ENCODE measurements at places on chromosomes 11 and 22.
A peak's percentile ranks its signal among the peaks of the same experiment; 100 is the strongest.

DNA sequence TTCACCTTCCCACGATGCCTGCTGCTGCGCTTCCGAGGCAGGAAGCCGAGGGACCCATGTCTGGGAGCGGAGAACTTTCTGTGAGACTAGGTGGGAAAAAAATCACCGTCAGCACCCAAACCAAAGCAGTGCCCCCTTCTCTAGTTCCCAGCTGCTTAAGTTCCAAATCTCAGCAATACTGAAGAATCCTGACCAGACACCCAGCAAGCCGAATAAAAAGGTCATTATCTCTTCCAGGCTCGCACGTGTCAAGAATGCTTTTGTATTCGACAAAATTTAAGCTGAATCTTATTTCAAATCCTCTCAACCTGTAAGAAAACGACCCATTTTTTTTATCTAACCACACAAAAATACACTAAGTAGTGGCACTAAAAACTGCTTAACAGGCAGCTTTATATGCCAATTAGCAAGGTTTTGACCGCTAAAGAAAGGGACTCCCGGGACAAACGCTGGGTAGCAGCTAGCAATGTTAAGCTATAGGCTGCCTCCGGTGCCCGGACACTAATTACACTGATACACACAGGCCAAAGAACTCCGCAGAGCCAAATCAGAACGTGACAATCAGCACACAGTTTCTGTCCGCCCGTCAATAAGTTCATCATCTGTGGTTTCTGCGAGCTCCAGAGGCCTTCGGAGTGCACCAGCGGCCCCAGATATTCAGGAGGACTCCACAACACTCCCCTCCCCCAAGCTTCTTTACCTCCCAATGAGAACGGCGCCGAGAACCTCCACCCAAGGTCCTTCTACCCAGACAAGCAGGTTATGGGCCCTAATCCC, 728 bp downstream of the RPL3 start:
- no peak for DNase-seq

DNA sequence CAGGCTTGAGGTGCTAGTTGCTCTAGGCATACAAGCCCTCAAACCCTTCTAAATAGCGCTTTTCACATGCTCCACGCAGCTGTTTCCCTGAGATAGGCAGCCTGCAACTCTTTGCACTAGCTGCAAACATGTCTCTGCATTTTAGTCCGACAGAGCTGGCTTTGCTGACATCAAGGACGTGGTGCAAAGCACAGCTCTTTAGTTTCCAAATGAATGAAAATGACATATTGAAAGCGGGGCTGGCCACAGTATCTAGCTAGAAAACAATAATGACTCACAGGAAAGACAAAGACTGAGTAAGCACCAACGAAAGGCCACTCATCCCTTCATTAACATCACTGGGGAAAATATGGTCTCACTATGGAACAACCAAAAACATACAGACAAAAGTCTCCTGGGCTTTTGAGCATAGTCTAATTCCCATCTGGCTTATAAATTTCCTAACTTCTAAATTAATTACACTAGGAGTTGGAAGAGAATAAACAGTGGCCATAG, 15.3 kb upstream of the ZC3H12C start:
- DNase-seq = peak; percentile 76

GRCh38 chr11:20000351-20001134, 159.7 kb downstream of the DBX1 start:
- no peak for DNase-seq

DNA sequence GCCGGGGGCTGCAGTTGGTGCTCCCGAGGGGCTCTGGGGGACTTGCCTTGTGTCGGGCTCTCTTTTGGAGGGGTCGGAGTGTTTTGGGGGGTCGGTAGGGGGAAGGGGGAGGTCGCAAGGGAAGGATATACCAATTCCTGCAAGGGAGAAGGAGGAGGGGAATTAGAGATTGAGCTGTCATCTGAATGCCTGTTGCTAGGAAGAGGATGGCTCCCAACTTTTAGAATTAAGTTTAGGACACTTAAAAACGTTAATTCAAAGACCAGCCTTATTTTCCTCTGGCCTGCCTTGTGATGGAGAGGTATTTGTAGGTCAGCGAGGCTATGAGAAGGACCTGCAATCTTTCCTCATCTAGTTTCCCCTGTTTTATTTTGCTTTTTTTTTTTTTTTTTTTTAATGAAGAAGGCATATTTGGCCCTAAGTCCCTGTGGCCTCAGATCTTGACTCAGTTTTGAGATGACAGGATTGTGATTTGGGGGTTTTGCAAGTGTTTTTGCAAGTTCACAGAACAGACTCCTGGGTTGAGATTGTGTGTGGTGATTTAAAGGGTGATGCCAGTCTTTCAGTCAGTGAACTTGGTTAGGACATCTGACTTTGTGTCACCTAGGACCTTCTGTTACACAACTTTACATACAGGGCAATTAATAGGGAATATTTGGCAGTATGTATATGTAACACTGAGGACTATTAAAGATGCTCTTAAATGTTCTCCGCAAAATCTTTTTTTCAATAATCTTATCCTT, 672 bp downstream of the TMEM135 start:
- peak; percentile 38 for DNase-seq

GRCh38 chr22:44583854-44584253, 85.8 kb upstream of the RTL6 start:
- no peak for DNase-seq
